ENCODE measurements at places on chromosomes 13 and 19.

DNA sequence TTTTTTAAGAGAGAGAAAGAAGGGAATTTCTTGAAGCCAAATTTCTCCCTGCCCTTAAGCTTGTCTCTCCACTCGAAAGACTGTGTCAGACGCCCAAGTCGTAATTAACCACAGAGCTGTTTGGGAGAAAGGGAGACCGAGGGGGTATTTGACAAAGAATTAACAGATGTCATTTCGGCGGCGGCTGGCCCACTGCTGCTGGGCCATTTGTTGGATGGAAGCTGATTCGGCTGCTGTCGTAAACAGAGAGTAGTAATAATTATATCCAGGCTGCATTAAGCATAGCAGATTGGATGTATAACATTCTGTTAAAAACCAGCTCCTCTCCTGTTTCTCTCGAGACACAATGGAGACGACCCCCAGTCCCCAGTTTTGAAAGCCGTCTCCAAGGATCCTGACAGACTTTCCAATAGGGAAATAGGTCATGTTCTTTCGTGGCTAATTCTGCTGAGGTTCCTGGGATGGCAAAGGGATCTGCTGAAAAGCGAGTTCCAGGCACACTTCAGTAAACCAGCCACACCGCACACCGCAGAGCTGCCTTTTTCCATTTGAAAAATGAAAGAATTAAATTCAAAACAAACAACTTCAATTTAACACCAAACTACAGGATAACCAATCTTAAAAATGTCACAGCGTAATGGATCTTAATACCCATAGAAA is 71.5 kb downstream of the KCTD15 start:
- no peak for DNase-seq

DNA sequence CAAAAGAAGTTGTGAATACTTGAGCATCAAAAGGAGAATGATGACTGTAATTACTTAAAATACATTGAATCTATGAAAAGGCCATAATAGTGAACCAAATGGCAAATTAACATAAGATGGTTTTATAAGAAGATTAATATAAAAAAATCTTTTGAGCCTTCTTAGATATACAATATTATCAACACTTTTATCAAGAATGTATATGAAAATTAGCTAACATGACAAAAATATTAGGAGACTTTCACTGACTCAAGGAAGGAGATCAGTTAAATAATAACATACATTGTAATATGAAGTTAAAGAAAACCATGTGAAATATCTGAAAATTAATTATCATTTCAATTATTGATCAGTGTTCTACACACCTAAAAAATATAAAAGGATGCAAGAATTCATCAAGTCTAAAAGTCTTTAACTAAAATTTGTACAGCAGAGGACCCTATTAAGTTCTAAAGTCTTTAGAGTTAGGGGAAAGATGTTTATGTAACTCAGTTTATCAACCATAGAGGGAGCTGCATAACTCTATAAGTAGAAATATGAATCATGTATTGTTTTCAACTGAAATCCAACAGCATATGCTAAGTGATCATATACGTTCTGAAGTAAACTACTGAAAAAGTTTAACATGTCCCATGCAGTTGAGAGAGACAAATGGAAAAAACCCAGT is 756.1 kb upstream of the MIR17HG start:
- no peak for DNase-seq

- DNase-seq: no peak
These were observed 137.7 kb downstream of the SOX1 start for GRCh38 chr13:112204346-112205327.

- no peak for DNase-seq
These were observed 10.7 kb downstream of the MZT1 start for GRCh38 chr13:72716776-72717175.

- no peak for DNase-seq
These were observed 11.9 kb downstream of the GAS6 start for GRCh38 chr13:113851826-113852535.

- DNase-seq: peak; percentile 22
These were observed 7.5 kb upstream of the TSHZ3 start for GRCh38 chr19:31356587-31357314.

DNA sequence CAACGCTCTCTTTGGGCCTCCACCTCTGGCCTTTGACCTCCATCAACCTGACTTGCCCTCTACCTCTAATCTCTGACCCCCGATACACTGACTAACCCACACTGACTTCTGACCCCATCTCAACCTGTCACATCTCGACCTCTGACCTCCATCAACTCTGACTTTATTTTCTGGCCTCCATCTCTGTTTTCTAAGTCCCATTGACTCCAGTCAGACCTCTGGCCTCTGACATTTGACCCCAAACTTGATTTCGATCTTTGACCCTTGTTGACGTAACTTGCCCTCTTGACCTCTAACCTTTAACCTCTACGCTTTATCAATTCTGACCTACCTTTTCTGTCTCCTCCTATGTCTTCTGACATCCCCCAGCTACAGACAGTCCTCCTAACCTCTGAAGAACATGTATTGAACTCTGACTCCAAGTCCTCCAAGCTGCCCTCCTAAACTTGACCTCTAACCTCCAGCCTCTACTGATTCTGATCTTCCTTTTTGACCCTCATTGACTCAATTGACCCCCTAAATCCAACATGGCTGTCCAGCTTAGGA is 780 bp downstream of the ACP4 start:
- no peak for DNase-seq

DNA sequence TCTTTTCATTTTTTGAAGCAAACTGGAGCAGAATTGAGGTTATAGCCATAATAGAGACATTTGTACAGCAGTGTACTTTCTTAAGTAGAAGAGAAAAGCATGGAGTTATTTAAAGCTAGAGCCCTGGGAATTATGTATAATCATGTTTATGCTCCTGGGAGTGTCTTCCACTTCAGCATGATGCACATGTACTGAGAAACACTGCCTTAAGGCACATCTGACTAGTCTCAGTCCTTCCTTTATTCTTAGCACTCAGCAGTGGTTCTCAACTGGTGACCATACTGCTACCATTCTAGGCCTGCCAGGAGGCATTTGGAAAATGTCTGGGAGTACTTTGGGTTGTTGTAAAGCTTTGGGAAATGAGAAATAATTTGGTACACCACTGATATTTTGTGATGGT is 45.8 kb downstream of the VWA8 start:
- no peak for DNase-seq

- no peak for DNase-seq
These were observed 11.8 kb upstream of the PRR20A start for GRCh38 chr13:57128909-57129308.
